ENCODE measurements at places on chromosomes 16 and 17.

DNA sequence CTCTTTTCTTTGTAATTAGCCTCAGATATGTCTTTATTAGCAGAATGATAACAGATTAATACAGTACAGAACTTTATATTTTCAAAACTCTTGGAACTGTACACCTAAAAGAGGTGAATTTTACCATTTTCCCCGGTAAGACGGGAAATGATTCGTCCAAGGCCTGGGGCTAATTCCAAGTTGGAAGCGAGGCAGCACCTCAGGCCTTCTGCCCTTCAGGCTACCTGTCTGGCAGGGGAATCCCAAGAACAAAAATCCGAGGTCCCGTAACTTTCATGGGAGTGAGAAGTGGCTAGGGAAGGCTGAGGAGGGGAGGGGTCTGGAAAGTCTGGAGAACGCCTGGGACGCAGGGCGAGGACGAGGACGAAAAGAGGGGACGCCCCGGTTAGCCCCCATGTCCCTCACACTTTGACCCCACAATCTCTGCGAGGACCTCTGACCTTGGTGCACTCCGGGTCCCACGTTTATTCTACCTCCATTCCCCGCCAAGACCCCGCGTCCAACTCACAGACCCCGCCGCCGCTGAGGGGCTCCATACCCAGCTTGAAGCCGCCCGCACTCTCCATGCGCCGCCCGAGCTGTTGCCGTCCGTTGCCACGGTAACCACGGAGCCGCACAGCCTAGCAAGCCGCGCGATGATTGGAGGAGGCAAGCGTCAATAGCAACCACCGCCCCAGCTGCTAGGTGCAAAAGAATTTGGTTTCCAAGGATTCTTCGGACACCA, at the start of gene HYDIN:
Gene HYDIN (minus strand): TSS at position 601 of the 724 bp plus-strand sequence. CDS start 43,827 bp downstream, outside the sequence.
- peak; percentile 72 for DNase-seq

DNA sequence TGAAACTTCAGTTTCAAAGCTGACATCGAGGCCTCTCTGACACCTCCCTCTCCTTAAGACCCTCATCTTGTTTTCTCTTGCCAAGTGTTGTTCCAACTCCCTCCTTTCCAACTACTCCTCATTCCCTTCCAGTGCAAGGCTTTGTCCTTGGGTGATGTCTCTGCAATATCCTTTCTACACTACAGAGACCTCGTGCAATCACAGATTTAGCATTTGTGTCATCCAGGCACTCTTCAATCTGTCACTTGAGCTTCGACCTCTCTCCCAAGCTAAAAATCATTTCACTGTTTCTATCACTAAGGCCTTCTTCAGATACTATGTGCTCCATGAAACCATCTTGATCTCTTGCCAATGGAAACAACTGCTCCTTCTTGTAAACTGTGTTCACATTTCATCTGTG, 31.6 kb downstream of the TEKT3 start:
- DNase-seq: no peak

DNA sequence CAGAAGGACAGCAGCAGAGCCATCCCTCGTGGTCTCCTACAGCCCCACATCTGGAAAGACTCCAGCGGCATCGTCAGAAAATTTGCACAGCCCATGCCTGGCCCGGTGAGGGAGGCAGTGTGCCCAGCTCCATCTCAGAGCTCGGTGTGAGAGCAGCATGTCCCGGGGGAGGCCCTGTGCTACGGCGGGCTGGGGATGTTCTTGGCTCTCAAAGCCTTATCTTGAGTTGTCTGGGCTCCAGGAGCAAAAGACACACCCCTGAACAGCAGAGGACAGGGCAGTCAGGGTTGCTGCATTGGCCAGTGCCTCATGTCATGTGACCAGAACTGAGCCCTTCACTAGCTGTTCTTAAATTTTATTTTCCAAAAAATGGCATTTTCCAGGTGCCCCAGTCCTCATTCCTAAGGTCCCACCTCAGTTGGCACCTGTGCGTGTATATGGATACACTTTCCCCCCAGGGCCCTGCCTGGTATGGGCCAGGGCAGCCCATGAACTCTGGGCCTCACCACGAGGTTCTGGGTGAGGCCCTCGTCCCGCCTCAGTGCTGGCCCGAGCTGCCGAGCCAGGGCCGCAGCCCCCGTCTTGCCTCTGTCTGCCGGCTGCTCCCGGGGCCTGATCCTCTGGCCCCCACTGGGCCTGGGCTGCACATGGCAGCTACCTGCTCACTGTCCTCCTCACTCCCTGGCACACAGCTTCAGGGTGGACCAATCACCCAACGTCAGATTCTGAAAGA, 3.0 kb downstream of the NUDT16L1 start:
- DNase-seq: no peak

DNA sequence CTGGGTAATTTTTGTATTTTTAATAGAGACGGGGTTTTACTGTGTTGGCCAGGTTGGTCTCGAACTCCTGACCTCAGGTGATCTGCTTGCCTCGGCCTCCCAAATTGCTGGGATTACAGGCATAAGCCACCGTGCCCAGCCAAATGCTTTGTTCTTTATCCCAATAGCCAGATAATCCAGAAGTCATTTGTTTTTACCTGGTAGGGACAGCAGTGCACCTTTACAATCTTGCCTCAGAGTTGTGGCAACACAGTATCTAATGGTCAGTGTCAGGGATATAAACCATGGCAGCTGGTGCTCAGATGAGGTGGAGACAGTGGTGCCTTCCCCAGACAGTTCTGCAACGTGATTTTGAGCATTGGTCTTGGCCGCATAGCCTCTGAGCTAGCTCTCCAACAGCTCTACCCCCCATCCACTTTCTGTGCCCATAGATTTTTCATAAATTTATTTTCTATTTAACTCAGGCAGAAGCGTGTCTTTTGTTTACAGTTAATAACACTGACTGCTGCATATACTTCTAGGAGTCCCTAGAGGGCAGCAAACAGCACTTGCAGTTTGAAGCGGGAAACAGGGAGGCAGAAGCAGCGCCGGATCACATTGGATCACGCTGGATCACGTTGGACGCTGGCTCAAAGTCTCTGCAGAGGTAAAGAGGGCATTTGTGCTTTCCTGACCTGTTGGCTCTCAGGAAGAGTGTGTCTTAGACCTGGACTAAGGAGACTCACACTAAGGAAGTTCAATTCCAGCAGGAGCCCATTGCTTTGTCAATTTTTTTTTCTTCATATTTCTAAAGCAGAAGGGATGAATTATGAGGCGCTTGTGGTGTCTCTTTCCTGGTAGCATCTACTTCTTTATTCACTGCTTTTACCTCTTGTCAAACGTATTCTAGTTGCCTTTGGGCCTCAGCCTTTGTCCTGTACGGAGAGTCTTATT, 5.1 kb upstream of the GGT6 start:
- DNase-seq: peak; percentile 49

DNA sequence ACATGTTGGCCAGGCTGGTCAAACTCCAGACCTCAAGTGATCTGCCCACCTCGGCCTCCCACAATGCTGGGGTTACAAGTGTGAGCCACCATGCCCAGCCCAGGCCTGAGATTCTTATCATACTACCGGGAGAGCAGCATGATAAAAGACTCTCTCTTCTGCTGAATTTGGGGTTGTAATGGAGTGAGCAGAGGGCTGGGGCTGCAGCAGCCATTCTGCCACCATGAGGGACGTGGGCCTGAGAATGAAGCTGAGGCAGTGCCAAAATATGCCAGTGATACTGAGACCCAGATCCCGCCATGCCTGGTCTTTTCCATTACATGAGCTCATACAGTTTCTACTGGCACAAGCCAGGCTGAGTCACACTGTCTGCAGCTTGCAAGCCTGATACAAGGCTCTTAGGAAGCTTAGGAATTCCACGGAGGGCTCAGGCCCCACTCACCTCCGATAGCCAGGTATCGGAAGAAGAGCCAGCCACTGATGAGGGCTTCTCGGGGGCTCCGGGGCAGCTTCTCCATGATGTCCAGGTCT, 19.6 kb upstream of the P2RX1 start:
- DNase-seq: no peak

- DNase-seq: no peak
Measured at GRCh38 chr16:50235581-50235980, 30.8 kb upstream of the ADCY7 start.
